ENCODE measurements at places on chromosomes 13 and 19.

GRCh38 chr13:35810321-35810720 lies 320.9 kb downstream of the DCLK1 start:
- DNase-seq: no peak

DNA sequence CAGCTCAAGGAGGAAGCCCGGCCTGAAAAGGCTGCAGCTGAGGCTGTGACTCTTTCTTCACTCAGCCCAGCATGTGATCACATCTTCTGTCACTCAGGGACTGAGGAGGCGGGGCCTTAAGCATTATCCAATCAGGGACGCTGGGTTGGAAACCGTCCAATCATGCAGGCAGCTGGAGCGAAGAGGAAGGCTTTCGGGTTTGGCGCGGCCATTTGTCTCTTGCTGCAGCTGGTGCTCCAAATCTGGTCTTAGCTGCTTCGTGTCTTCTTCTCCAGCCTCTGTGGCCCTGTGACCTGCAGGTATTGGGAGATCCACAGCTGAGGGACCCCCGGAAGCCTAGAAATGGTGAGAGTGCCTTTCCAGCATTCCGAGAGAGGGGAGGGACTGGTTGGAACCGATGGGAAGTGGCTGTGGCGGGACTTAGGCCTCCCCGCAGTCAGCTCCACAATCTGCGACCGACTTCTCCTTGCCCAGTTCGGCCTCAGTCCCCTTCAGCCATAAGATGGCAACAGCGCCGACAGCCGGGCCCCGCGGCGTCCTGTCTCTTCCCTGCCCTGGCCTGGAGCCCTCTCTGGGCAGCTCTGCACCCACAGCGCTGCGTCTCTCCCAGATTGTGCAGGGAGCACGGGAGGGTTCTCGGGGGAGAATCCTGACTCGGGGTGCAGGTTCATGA lies at the start of gene ZNF90:
TSS of gene ZNF90 (plus strand) at position 210 of the 673 bp plus-strand sequence. CDS start at position 343, 133 bp downstream.
- DNase-seq: peak; percentile 97

- DNase-seq: no peak
These were observed 369.4 kb downstream of the LIG4 start for GRCh38 chr13:107845911-107846310.

- no peak for DNase-seq
These were observed 725 bp downstream of the FAM124A start for GRCh38 chr13:51222686-51223559.

DNA sequence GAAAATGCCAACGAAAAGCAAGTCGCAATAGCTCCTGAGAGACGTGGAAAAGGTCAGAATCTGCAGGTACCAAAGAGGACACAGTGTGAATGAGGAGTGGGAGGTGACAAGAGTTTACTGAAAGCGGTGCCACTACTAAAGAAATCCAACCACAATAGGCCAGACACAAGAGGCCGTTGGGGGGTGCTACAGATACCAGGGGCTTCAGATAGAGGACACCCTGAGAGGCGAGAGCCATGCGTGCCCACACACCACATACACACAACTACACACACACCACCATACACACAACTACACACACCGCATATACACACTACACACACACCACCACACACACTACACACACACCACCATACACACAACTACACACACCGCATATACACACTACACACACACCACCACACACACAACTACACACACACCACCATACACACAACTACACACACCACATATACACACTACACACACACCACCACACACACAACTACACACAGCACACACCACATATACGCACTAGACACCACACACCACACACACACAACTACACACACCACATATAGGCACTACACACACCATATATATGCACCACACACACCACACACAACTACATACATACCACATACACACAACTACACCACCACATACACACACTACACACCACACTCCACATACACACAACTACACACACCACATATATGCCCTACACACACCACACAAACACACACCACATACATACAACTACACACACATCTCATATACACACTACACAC lies 28.5 kb downstream of the CRYL1 start:
- no peak for DNase-seq

GRCh38 chr13:75847588-75847987 lies 211.5 kb downstream of the LMO7 start:
- no peak for DNase-seq

DNA sequence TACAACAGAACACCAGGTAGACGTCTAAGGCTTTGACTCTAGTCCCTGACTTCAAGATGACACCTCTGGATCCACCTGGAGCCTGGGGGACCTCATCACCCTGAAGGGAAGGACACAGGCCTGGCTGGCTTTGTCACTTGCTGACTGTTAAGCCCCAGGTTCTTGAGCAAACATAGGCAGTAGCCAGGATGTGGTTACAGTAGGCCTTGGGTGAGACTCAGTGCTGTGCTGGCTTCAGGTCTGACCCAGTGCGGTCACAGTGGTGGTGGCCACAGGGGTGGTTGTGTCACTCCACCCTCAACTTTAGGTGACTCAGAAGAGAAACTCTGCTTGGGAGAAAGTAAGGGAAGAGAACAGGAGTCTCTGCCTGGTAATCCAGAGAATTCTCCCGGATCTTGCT lies 497.8 kb downstream of the UQCRFS1 start:
- DNase-seq: no peak

DNA sequence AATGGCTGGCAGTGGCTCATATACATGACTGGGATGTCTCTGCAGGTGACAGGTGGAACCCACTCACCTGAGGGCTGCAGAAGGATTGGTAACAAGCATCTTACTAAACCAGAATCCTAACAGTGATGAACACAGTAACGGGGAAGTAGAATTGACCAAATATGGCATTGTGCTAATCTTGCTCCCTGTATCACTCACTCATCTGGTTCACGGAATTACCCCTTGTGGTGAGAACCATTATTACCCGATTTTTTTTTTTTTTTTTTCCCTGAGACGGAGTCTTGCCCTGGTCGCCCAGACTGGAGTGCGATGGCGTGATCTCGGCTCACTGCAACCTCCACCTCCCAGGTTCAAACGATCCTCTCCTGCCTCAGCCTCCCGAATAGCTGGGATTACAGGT lies 69.5 kb downstream of the PTPRS start:
- DNase-seq: peak; percentile 48

DNA sequence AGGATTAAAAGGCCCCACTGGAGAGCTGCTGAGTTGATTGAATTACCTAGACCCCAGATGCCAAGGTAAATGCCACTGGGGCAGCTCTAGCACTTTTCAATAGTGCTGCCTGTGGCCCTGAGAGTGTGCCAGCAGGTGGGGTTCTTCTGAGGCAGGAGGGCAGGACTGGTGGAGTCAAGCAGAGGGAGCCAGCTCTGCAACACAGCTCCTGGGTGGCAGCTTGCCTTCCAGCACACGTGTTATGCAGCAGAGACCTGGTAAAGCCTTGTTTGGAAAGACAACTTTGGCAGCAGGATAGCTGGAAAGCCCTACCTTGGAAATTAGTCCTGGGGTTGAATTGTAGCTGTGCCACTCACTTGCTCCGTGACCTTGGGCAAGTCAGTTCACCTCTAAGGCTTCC lies 306.6 kb downstream of the ATP8A2 start:
- no peak for DNase-seq

DNA sequence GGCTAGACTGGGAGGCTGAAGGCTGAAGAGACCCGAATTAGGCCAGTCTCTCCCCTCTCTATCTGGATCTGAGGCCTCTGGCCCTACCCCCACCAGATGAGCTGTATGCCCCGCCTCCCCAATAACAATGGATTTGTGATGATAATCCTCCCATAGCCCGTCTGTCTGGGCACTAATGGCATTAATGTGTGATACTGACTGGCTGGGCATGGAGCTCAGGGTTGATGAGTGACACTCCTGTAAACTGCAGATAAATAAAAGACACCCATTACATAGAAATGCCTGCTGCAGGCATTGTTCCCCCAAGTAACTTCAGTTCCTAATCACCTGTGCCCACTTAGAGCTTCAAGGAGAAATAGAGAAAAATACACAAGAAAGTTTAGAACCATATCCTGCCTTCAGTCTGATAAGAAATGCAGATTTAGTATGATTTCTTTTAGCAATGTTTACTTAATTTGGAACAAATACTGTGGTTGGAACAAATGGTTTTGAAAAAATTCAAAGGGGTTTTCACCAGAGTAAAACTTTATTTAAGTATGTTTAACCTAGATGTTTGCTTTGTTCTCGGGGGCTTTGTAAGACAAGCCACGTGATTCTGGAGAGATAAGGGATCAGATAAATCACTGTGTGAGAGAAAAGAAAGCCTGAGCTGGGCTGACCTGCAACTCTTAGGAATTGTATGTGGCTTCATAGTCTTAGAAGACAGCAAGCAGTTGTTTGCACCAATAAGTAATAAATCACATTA lies 60.3 kb downstream of the TNFRSF19 start:
- no peak for DNase-seq

- DNase-seq: no peak
These were observed 1.4 kb downstream of the TDRD3 start for GRCh38 chr13:60398379-60398891.

DNA sequence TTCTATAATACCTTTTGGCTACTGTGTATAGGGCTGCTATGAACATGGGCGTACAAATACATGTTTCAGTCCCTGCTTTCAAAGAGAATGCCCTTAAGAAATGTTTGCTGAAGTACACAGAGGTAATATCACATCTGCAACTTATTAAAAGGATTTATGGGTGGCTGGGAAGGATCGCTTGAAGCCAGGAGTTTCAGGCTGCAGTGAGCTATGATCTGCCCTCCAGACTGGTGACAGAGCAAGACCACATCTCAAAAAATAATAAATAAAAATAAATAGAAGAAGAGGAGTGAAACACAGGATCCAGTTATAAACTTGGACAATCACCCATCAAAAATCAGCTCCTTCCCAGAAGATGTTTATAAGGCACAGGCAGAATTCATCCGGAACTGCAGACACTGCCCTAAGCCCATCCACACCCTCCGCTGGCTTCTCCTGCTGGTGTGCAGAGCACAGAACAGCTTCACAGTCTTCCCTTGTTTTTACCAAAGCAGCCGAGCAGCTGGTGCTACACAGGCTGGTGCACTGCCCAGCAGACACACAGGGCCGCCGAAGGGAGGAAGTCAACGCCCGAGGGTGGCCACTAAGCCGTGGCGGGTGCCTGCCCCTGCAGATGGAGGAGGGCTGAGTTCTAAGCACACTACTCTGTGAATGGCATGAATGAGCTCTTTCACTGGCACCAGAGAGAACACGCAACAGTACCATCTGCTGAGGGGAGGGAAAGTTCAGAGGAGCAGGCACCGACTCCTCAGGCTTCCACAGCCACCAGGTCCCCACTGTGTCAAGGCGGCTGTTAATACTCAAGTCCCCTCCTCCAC lies 44.0 kb downstream of the BRD4 start:
- DNase-seq: no peak

GRCh38 chr19:39053276-39054090 lies 21.1 kb upstream of the FBXO27 start:
- no peak for DNase-seq

- DNase-seq: no peak
These were observed 19.7 kb downstream of the UBAC2 start for GRCh38 chr13:99220199-99220935.

- no peak for DNase-seq
These were observed 362.4 kb downstream of the KCTD12 start for GRCh38 chr13:76523740-76524340.

DNA sequence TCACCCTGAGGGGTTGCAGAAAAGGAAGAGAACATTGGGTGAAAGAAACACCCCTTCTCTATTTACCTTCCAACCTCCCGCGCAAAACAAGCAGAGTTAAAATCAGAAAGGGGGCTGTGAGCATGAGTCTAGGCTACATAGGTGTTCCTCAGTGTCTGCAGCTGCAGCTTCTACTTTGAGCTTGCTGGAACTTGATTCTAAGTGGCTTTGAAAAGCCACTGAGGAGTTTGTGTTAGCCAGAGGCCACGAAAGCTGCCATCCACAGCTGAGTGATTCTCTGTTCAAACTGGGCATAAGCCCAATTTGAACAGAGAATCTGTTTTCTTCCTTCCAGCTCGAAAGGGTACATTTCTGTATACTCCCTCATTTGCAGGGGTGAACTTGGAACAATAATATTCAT lies 343.9 kb downstream of the PCDH9 start:
- DNase-seq: no peak

GRCh38 chr19:50688766-50689165 lies 30.8 kb downstream of the SHANK1 start:
- DNase-seq: no peak

DNA sequence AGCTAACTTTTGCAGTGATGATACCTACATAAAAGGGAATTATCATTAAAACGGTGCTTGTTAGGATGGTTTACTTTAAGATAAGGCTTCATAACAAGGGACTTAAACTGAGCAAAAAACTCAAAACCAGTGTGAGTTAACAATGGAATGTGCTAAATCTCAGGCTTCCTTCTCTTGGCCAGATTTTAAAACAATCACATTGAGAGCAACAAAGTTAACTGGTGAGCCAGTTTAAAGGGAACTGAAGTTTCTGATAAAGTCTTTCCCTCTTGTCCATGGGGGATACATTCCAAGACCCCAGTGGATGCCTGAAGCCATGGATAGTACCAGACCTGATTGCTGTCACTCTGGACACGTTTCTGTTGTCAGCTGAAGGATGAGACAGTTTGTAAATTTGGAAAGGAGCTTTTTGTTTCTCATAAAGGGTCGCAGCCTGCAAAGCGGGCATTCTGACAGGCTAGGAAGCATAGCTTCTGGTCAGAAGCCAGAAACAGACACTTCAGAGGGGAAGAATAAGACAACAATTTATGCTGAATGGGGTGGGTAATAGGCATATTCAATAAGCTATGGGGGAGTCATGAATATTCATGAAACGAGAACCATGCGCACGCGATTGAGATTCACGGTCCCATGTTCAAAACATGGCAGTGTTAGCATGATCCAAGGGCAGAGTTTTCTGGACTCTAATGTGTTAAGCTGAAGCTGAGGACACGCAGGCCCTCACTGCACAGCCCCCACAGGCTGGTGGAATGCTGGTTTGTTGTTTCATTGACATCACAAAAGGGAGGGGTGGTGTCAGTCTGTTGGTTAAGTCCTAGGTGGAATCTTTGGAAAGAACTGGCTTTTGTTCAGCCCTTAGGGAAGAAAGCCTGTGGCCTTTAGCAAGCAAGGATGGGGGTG lies 150.6 kb upstream of the RNF113B start:
- peak; percentile 10 for DNase-seq

DNA sequence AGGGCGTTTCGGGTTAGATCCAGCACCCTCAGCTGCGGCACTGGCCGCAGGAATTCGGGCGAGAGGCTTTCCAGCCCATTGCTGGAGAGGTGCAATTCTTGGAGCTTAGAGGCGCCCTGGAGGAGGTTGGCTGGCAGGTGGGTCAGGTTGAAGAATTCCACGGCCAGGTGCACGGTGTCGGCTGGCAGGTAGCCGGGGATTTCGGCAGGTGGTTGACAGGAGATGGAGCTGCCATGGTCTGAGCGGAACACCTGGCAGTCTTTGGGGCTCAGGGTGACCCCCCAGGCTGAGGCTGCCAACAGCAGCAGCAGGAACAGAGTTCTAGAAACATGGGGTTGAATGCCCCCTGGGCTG lies 1.3 kb downstream of the LRG1 start:
- DNase-seq: no peak

DNA sequence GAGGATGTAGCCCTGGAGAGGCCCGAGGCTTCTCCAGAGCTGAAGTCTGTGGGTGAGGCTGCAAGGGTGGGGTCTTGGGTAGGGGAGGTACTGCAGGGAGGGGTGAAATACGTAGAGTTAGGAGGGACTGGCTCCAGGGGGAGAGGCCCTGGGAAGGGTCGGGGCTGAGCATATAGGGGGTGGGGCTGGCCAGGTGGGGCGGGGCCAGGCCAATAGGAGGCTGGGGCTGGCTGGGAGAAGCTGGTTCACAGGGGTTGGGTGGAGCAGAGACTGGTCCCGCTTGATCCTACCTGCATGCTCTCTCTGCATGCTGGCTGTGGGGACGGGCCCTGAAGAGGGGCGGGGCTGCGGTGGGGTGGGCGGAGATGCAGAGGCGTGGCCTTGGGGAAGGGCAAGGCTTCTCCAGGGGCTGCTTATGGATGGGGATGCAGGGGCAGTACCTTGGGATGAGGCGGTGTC lies 51.9 kb downstream of the CELF5 start:
- DNase-seq: peak; percentile 46

Data from trophoblast cell (in vitro differentiated cells and primary cell).